ENCODE measurements at places on chromosomes 7 and 10.

DNA sequence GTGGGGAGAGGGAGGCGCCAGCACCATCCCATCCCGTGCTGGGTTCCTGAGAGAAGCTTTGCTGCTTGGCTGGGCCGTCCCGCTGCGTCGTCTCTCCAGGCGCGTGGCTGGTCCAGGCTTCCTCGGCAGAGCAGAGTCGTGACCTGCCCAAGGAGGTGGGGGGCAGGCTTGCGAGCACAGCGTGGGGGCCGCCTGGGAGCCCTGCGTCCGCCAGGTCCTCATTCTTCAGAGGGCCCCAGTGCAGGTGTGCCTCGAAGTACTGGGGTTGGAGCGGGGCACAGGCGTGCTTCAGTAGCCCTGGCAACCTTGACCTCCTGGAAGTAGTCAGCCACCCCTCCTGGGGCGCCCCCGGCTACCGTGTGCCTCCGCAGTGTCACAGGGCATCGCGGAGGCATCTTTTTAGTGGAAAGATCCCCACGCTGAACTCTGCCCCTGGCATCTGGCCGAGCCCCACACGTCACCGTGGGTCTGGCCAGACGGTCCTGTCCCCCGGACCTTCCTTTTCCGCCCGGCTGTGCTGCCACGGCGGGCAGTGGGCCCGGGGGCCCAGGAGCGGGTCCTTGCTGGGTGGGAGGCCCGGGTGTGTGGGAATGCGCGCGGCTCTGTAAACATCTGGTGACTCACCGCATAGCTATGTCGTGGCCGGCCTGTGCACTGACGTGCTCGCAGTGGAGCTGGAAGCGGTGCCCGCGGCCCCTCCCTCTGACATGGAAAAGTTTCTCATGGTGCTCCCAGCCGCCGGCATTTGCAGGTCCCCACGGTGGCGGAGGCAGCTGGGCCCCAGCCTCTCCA lies 6.4 kb downstream of the MAFK start:
- peak; percentile 71 for DNase-seq

DNA sequence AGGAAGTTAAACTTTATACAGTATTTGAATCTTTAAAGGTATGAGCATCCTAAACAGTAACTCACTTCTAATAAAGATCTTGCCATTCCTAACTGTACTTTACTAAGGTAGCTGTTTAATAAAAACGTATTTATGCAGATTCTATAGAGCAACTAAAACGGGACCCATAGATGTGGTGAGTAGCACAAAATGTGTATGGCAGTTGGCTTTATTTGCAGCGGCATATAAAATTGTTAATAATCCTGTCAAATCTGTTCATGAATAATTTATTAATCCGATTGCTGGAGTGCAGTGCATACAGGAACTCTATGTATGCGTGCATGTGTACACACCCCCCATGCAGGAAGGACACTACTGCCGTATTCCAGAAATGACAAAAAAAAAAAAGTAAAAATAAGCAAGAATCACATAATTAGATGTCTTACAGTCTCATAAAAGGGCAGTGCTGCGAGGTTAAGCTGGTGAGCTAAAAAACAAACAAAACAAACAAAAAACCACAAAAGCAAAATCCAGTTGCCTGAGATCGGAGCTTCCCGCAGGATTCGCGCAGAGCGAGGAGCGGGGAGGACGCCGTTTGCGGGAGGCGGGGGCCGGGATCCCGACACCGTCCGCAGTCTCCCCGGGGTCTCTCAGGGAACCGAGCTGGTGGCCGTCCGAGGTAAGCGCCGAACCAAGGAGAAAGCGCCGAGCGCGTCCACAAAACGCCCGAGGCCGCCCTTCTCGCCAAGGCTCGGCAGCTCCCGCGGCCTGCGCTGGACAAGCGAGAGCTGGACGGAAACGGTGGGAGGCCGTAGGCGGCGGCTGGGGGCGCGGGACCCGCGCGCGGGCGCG lies 518 bp upstream of the COMMD3 start:
- peak; percentile 82 for DNase-seq

DNA sequence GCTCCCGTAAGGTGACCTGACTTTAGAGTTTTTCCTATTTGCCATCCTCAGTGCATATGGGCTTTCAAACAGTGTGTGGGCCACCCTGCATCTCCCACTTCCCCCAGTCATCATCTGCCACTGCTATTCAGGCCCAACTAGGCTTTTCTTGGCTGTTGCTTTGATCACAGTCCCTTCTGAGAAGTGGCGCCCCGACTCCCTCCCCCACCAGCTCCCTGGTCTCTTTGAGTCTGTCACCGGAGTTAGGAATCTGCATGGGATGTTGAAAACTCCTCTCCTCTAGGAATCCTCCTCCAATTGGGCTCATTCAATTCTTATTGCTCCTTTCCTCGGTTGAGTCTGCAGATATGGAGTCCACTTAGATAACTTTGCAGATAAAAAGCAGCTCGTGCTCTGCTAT lies 32.1 kb downstream of the HIF1AN start:
- DNase-seq: no peak

DNA sequence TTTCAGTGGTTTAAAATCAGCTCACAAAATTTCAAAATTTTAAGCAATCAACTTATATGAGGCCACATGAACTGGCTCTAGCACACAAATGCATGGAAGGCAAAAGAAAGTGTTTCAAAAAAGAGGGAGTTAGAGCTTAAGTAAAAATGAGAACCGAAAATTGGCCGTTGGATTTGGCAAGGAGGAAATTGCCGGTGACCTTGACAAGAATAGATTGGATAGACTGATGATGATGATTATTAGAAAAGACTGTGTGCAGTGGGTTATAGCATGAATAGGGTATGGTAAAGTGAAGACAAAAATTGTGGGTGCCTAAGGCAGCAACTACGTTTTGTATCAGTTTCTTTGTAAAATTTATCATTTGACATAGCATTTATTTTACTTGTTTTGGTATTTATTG lies 175.7 kb downstream of the SEMA3D start:
- no peak for DNase-seq

DNA sequence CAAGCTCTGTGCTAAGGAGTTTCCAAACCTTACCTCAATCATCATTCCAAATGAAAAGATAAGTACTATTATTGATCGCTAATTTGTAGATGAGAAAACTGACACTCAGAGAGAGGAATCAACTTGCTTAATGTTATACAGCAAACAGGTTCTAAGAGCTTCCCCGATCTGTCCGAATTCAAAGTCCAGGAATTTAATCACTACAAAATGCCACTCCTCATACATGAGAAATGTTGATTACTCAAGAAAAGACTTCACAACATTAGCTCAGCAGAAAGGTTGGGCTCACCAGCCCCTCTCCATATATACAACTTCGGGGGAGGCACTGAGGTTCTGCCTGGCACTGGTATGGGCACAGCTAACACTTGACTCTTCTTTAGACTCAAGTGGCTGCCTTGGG lies 80.7 kb downstream of the SLC16A9 start:
- DNase-seq: no peak

GRCh38 chr10:122499491-122499941 lies 38.2 kb downstream of the HTRA1 start:
- no peak for DNase-seq

GRCh38 chr10:50510517-50511473 lies 113.0 kb downstream of the SGMS1 start:
- no peak for DNase-seq

DNA sequence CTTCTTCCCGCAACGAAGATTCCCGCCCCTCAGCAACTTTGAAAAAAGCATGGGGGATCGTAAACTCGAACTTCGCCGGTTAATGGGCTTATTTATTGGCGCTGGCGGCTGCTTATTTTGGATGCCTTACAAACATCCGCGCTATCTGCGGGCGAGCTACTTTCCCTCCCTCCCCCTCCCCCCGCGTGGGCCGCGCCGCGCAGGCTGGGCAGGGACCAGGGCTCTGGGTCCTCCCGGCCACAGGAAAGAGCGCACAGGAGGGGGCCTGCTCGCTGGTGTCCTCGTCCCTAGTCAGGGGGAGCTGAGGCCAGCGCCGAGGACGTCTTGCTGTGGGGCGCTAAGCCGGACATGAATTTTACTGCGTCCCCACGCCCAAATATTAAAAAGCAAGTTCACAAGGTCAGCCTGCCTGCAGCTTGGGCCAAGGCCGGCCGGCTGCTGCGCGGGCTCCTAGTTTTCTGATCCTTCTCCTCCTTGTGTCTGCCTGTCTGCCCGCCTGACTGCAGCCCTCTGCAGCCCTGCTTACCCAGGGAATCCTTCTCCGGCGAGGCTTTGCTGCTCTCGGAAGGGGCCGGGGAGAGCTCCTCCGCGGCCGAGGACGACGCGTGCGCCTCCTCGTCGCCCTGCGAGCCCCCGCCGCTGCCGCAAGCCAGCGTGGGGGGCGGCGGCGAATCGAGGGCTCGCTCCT lies 1.2 kb downstream of the HOXA10 start:
- no peak for DNase-seq

DNA sequence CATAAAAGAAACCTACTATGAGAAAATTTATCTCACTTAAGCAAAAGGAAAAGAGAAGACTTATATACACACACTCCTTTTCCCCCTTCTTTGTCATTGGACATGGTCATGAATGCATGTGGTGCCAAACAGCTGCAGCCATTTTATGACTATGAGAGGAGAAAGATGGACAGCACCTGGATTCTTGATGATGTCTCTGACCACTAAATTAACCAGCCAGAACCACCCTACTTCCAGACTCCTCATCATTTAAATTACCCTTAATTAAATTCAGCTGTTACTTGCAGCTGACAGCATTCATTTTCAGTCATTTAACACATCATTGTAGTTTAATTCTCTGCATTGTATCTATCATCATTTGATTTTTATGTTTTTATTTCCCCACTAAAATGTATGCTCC lies 379.0 kb upstream of the HPS1 start:
- DNase-seq: no peak

DNA sequence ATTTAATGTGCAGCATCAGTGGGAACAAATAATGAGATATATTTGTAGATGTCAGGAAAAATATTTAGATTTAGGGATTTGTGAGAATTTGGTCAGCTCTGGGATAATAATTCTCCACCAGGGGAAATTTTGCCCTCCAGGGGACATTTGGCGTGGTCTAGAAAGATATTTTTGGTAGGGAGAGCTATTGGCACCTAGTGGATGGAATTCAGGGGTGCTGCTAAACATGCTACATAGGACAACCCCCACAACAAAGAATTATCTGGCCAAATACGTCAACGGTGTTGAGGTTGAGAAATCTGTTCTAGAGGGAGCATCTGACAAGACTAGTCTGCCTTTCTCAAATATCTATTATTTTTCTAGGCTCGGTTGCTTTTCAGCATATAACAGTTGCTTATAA lies 2.1 kb downstream of the ADK start:
- no peak for DNase-seq

DNA sequence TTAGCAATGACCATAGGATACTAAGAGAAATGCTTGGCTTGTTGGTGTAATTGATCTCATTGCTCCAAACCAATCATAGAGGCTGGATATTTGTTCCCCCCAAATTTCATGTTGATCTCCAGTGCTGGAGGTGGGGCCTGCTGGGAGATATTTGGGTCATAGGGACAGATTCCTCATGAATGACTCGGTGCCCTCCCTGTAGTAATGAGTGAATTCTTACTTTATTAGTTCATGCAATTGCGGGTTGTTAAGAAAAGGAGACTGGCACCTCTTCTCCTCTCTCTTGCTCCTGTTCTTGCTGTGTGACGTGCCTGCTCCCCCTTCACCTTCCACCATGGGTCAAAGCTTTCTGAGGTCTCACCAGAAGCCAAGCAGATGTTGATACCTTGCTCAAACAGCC lies 630.1 kb downstream of the CALN1 start:
- no peak for DNase-seq

- peak; percentile 38 for DNase-seq
Measured at GRCh38 chr7:149292462-149292823, 30.4 kb downstream of the ZNF783 start.

GRCh38 chr7:33836797-33837355 lies 68.5 kb upstream of the BMPER start:
- DNase-seq: peak; percentile 56

- no peak for DNase-seq
Measured at GRCh38 chr10:71271662-71272055, 47.4 kb upstream of the SLC29A3 start.

GRCh38 chr10:122007415-122007814 lies 18.5 kb downstream of the TACC2 start:
- DNase-seq: no peak

DNA sequence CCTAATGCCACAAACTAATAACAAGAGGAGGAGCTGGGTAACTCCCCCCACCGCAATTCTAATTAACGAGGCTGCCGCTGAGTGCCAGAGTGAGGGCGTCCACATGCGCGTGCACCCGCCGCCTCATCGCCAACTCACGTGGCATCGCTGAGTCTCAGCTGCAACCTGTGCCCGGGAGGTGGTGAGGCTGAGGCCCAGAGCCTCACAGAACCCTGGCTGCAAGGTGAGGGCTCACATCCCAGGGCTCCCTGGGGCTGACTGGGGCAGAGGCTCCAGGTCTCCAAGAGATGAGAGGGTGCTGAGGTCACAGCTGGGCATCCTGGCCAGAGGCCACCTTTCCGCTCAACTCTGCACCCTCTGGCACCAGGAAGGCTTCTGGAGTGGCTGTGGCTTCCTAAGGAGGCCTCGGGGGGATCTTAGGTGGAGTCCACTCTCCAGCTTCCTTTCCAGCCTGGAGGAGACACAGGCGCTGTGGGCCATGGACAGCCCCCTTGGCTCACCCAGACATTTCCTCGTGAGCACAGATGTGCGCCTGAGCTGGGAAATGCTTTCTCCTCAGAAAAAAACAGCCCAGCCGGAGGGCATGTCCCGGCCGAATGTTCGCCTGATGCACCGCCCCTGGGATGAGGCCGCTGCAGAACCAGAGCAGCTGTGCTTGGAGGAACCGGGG lies 242.6 kb downstream of the MAD1L1 start:
- DNase-seq: no peak

- no peak for DNase-seq
Measured at GRCh38 chr10:60384011-60384410, 5.7 kb downstream of the ANK3 start.

- no peak for DNase-seq
Measured at GRCh38 chr7:157679607-157680006, 342.8 kb downstream of the DNAJB6 start.

DNA sequence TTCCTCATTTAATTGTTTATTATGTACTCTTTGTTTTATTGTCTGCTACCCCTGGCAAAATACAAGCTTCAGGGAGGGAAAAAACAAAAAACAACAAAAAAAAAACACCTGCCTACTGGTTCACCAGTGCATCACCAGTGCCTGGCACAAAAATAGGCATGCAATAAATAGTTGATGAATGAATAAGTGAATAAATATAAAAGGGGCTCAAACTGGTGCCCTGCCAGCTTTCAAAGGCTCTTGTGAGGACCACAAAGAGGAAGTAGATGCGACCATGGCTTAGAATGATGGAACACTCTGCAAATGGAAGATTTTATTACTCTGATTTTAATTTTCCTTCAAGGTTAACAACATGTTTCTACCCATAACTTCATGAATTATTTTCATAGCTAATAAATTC lies 213.0 kb upstream of the INHBA start:
- DNase-seq: no peak

- DNase-seq: no peak
Measured at GRCh38 chr7:115462301-115463015, 540.6 kb downstream of the MDFIC start.

DNA sequence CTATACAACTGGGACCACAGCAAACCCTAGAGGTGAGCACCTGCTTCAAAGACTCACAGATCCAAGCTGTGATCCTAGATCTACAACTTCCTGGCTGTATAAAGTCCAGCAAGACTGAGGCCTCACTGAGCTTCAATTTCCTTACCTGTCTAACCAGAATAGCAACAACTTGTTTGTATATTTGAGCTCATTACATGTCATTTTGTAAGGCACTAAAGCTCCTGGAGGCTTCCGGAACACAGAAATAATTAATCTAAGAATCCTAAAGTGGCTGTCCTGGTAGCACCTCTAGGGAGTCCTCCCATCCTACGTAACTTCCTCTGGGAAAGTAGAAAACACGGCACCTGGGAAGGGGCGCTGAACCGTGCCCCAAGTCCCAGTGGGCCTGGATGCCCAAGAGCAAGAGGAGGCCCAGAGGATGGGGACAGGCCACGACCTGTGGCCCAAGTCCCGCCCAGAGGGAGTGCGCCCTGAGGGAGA lies 39.4 kb downstream of the HK1 start:
- no peak for DNase-seq

All from WTC11 (cell line).